ENCODE measurements at places on chromosomes 2 and 18.

GRCh38 chr2:164514491-164514890 is 106.8 kb downstream of the GRB14 start:
- DNase-seq, result no peak

GRCh38 chr2:160210599-160211138 is 10.6 kb upstream of the ITGB6 start:
- DNase-seq, result no peak

GRCh38 chr18:37253394-37254235 is 312.0 kb downstream of the CELF4 start:
- no peak for DNase-seq

GRCh38 chr2:129934044-129934822 is 45.2 kb upstream of the RAB6C start:
- no peak for DNase-seq

GRCh38 chr2:134665727-134666506 is 52.9 kb downstream of the TMEM163 start:
- DNase-seq, result no peak

DNA sequence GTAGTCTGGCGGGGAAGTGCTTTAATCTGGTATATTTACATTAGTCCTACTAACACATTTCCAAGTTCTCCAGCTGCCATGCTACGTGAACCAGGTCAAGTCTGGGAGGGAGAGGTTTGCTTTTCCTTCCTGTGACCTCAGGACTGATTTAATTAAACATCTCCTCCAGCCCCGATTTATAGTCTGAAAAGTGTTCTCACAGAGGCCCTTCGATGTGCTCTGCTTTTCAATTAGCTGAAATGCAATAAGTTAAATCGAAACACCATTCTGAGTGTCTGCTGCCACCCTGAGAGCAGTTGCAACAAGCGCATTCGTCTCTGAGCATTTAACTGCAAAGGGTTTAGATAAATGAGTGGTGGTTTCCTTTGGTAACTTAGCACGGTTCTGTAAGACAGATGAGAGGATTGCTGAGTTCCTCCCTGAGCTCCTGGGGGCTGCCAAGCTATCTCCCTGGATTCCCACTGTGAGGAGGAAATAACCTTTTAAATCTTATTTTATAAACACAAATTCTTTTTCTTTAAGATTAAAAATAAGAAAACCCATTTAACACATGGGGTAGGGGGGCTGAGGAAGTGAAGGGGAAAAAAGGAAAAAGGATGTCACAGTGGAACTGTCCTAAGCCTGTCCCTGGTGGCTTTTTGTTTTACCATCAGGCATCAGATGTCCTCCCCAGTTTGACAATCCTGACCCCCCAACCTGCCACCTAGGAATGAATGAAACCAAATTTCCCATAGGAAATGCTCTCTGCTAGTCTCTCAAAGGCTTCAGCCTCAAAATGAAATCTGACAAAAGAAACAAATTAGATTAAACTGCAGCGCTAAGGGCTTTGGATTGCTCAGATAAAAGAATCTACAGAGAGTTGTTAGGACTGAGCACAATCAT is 56.5 kb upstream of the CREB1 start:
- DNase-seq, result no peak

- DNase-seq, result no peak
Observed at GRCh38 chr2:86079981-86080911, 25.4 kb downstream of the POLR1A start.

- no peak for DNase-seq
Observed at GRCh38 chr2:234278556-234279255, 218.2 kb downstream of the ARL4C start.

All from GF-D8 (cell line).